ENCODE measurements at places on chromosomes 1 and 21.

DNA sequence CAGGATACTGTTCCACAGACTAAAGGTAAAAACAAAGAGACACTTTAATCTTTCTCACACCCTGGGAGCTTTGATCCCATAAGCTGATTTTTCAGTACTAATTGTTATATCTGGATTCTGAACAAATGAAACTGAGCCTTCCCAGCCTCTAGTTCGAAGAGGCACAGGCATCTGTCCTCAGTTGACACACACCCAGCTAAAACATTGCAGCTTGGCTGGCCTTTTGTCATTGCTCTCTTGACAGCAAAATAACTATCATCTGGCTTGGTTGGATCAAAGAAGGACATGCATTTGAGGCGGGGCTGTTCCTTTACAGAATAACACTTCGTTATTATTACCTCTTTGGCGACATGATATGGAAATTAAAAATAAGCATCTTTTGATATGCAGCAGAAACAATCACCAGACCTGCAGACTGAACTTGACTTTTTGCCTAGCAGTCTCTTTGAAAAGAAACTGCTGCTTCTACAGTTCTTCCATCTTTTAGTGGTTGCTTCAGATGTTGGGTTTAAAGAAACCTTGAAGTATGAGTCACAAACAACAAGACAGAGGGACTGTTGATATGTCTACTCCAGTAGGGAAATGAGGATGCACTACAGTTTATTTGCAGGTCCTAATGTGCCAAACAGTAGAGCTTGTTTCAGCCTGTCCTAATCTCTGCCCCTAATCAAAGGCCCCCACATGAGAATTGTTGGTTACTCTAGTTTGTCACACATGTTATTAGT lies 166.5 kb downstream of the TPR start:
- DNase-seq = no peak

- DNase-seq = peak; percentile 78
Observed at GRCh38 chr1:59061876-59062275, 235.0 kb upstream of the FGGY start.

DNA sequence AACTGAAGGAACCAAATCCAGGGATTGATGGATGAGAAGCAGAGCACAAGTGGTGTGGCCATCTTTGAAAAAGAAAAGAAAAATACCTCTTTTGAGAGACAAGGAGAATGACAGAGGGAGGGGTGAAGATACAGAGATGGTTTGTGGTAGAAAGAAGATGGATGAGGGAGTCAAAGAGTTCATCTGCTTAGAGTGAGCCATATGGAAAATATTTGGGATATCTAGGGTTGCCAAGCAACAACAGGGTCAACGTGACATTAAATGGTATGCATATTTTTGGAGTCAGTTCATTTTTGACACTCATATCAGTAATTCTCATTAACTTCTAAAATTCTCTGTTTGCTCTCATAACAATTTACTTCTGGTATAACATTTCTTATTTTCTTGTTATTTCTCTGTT lies 50.7 kb downstream of the MACF1 start:
- no peak for DNase-seq

GRCh38 chr1:32400876-32401631 lies 6.8 kb upstream of the BSDC1 start:
- peak; percentile 86 for DNase-seq

GRCh38 chr1:207825719-207826556 lies 74.1 kb downstream of the CD46 start:
- peak; percentile 82 for DNase-seq

GRCh38 chr1:223000632-223001031 lies 142.4 kb downstream of the TLR5 start:
- DNase-seq = no peak

DNA sequence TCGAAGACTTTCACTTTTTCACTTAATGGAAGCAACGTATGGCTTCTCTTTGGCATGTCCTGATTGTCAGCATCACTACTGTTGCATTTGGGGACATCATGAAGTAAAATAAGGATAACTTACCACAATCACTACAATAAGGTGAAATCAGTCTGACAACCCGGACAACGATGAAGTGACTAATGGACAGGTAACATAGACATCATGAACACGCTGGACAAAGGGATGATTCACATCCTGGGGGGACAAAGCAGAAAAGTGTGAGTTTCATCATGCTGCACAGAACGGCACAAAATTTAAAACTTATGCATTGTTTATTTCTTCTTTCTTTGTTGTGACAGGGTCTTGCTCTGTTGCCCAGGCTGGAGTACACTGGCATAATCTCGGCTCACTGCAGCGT lies 53.9 kb downstream of the FH start:
- DNase-seq = no peak

DNA sequence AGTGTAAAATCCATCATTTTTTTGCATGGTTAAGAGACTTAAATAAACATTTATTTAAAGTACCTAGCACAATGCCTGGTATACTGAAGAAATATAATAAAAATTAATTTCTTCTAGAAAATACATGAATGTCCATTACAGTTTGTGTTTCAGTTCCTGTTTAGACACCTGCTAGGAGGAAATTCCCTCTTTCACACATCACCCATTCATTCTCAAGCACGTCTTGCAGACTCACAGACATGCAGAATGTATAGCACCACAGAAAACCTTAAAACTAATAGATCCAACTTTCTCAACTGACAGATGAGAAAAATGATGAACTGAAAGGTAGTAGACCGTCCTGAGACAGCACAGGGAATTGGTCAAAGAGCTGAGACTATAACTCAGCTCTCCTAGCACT lies 172.2 kb upstream of the C8B start:
- no peak for DNase-seq

GRCh38 chr1:26138974-26139558 lies 19.8 kb upstream of the FAM110D start:
- DNase-seq = no peak

DNA sequence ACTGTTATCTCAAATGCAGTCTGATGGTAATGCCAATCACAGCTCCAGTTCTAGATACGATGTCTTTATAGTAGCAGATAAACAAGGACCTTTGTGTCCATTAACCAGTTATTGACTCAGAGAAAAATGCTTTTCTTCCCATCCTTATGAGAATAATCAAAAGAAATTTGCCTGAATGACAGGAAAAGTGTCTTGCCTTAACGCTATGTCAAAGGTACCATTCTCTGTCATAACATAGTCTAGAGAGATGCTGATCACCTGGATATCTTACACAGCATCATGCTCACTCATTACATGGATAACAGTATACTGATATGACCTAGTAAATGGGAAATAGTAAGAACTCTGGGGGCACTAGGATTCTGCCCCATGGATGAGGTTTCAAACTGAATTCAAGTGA lies 151.7 kb upstream of the NEGR1 start:
- DNase-seq = no peak

GRCh38 chr1:4050998-4051397 lies 150.9 kb upstream of the C1orf174 start:
- DNase-seq = no peak

- no peak for DNase-seq
Observed at GRCh38 chr1:68132426-68133130, 82.2 kb upstream of the DIRAS3 start.

GRCh38 chr1:32335790-32336590 lies at the start of gene MARCKSL1:
Gene MARCKSL1, minus strand, starts transcription at chr1:32336233. Its CDS starts 200 bp downstream, at chr1:32336033.
- peak; percentile 87 for DNase-seq

GRCh38 chr1:31099293-31100032 lies 33.9 kb upstream of the PUM1 start:
- no peak for DNase-seq

GRCh38 chr1:157279138-157279801 lies 141.1 kb upstream of the ETV3 start:
- no peak for DNase-seq

GRCh38 chr1:3641816-3642215 lies 8.1 kb downstream of the WRAP73 start:
- no peak for DNase-seq

GRCh38 chr1:150575518-150576366 lies 3.7 kb downstream of the MCL1 start:
- no peak for DNase-seq

DNA sequence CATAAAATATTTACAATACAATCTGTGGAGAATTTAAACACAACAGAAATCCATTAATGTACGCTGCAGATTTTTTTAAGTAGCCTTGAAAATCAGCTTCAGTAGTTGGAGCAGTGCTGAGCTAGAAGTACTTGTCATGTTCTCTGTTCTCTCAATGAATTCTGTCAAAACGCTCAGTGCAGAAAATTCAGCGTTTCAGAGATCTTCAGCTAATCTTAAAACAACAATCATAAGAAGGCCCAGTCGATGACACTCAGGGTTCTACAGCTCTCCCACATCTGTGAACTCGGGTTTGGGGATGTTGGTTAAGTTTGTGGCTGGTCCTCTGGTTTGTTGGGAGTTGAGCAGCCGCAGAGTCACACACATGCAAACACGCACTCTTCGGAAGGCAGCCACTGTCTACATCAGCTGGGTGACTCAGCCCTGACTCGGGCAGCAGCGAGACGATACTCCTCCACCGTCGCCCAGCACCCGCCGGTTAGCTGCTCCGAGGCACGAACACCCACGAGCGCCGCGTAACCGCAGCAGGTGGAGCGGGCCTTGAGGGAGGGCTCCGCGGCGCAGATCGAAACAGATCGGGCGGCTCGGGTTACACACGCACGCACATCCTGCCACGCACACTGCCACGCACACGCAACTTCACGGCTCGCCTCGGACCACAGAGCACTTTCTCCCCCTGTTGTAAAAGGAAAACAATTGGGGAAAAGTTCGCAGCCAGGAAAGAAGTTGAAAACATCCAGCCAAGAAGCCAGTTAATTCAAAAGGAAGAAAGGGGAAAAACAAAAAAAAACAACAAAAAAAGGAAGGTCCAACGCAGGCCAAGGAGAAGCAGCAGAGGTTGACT lies 161.2 kb downstream of the RUNX1 start:
- peak; percentile 90 for DNase-seq

DNA sequence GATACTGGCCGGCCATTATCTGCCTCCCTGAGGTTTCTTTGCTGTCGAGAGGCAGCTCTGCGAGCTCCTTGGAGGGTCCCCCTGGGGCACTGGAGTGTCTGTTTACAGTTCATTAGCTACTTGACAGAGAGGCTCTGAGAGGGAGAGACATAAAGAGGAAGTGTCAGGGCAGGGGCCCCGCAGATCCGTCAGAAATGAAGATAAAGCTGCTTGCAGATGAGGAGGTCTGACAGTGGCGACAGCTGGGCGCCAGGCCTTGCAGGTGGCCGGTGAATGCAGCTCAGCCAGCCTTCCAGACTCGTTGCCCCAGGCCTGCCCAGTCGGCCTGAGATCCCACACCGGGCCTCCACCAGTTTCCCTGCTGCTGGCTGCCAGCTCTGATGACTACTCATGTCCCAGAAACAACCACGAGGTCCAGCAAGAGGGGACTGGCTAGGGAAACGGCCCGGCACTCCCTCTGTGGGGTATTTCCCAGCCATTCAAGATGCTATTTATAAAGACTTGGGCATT lies 84.7 kb downstream of the DISP3 start:
- DNase-seq = no peak

GRCh38 chr1:103087256-103087655 lies 21.1 kb downstream of the COL11A1 start:
- DNase-seq = no peak

- no peak for DNase-seq
Observed at GRCh38 chr1:76425201-76426145, 350.9 kb downstream of the ST6GALNAC3 start.

DNA sequence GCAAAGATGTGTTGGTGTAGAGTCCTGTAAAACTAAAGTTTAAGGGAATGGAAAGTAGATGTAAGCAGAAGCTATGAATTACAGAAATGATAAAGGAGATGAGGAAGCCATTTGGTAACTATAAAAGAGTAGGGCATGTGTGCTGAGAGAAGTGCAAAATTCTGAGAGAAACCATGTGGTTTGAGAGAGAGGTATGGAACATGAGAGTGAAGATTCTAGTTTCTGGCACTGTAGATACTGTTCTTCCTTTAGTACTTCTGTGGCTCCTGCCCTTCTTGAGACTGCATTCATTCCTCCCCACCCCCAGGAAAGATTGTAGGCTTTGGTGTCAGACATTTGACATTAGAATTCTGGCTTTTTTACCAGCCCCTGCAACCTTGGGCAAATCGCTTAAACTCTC lies 15.4 kb downstream of the RALGPS2 start:
- DNase-seq = no peak

DNA sequence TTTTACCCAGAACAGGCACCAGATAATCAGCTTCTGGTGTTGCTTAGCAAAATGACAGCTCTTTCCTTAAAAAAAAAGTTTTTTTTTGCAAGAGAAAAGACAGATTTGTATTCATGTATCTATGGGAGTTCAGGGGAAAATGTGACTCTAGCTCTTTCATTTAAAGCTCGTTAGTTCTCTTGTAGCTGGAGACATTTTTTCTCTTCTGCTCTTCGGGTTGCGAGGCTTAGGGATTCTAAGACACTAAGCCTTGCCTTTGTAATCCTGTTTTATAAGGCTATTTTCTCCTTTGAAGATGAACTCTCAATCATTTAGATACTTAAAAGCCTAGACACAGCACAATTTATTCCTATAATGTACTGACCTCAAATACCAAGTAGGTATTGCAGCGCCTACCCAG lies 40.3 kb upstream of the EDARADD start:
- no peak for DNase-seq

DNA sequence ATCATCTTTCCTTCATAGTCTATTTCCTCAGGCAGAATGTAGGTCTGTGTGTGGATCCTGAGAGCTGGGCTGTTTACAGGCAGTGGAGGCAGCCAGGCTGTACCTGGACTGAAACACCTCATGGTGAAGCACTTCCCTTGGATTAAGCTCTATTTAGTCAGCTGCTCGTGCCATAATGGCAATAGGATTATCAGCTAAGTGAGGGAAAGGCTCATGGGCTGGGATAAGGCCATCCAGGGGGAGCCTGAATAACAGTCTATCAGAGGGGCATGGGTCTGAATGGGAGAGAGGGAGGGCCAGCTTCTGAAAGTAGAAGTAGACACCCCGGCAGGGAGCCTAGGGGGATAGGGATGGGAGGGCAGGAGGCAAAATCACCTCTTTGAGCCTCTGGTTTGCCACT lies 8.3 kb downstream of the RNASEL start:
- DNase-seq = no peak

DNA sequence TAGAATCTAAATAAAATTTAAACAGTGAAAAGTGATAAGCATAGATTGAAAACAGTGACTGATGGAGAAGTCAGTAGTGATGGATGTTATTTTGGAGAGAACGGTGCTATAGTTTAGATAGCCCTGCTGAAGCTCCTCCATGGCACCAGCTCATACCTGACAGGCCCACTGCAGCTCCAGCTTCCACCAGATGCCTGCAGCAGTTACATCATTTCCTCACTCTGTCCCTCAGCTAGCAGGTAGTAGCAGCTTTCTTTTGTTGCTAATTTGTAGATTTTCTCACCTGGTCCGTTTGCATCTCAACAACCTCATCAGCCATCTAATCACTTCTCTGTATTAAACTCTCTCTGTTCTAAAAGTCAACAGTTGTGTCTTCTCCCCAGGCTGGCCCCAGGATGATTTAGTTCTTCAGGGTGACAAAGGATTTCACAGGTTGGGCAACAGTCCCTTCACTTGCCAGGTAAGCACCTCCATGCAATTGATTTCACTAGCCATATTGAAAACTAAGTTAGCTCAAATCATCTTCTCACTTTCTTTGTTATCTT lies 128.3 kb downstream of the LMX1A start:
- no peak for DNase-seq

DNA sequence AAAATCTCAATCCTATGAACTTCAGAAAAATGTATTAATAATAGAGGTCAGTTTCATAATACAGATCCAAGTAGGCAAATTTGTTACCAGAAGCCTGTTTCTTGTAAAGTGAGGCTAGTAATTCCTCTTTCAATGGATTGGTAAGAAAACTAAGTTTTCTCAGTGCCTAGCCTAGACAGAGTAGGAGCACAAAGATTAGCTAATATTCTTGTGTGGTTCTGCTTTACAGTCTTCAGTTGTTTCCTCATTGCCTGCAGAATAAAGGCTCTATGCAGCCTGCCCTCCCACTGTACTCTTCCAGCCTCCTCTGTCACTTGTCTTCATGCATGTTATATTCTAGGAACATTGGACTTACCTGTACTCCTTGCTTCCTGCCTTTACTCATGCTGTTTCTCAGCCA lies 2.4 kb upstream of the PPP1R15B start:
- no peak for DNase-seq
